ENCODE measurements at places on chromosomes 2 and 18. TPM values are rescaled to one million over a fixed set of nuclear protein-coding genes. Genes with fewer than 3 reads are reported as not detected.

GRCh38 chr2:237473878-237474441 is 13.1 kb upstream of the MLPH start:
- DNase-seq = peak; percentile 74

DNA sequence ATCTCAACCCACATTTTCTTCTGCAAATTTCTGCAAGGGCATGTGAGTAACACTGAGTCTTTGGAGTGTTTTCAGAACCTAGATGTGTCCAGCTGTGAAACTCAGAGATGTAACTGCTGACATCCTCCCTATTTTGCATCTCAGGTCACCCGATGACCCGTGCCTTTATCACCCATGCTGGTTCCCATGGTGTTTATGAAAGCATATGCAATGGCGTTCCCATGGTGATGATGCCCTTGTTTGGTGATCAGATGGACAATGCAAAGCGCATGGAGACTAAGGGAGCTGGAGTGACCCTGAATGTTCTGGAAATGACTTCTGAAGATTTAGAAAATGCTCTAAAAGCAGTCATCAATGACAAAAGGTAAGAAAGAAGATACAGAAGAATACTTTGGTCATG is 8.0 kb downstream of the UGT1A1 start:
- DNase-seq = no peak

DNA sequence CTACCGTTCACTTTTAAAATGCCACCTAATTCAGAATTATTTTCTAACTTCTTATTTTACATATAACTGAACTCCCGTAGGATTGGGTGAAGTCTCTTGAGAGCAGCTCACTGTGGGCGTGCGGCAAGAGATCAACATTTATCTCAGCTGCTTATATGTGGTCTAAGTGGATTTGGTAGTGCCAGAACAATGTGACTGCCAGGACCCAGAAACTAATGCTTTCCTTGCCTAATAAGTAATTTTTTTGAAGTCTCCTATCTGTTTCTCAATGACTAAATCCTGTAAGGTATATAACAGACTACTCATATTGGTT is 11.2 kb upstream of the NFE2L2 start:
- no peak for DNase-seq

GRCh38 chr2:129901754-129902415 is 77.6 kb upstream of the RAB6C start:
- DNase-seq = peak; percentile 51

The MYO1B gene
- total RNA-seq = 231 TPM

The CTNNA2 gene
- total RNA-seq = not detected

The TNP1 gene
- not detected for total RNA-seq

The FBXO15 gene
- 0.81 TPM for total RNA-seq

The IL1RL2 gene
- 0.58 TPM for total RNA-seq

The TEKT4 gene
- total RNA-seq = not detected
